Fibroblast of skin of scalp (primary cell): ENCODE measurements at places on chromosomes 13 and 19.

- no peak for DNase-seq
These were observed 708 bp upstream of the ESD start for GRCh38 chr13:46797501-46798237.

DNA sequence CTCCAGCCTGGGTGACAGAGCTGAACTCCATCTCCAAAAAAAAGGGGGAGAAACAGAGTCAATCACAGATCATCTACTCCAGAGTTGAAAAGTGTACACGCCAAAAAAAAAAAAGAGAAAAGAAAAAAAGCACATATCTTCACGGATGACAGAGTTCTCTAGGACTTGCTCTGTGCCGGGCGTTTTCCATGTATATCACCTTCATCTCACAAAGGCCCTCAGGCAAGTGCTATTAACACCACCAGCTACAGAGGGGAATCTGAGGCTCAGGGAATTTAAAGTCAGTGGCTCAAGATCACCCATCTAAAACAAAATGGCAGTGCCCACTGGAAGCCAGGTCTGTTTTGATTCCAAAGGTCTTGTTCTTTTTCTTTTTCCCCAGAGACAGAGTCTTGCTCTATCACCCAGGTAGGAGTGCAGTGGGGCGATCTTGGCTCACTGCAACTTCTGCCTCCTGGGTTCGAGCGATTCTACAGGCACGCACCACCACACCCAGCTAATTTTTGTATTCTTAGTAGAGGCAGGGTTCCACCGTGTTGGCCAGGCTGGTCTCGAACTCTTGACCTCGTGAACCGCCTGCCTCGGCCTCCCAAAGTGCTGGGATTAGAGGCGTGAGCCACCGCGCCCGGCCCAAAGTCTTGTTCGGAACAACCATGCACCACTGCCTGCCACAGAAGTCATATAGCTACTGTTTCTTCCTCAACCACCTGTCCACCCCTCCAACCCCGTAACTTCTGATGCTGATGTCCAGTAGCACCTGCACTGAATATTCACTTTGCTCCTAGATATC lies 42.2 kb downstream of the SAE1 start:
- no peak for DNase-seq

DNA sequence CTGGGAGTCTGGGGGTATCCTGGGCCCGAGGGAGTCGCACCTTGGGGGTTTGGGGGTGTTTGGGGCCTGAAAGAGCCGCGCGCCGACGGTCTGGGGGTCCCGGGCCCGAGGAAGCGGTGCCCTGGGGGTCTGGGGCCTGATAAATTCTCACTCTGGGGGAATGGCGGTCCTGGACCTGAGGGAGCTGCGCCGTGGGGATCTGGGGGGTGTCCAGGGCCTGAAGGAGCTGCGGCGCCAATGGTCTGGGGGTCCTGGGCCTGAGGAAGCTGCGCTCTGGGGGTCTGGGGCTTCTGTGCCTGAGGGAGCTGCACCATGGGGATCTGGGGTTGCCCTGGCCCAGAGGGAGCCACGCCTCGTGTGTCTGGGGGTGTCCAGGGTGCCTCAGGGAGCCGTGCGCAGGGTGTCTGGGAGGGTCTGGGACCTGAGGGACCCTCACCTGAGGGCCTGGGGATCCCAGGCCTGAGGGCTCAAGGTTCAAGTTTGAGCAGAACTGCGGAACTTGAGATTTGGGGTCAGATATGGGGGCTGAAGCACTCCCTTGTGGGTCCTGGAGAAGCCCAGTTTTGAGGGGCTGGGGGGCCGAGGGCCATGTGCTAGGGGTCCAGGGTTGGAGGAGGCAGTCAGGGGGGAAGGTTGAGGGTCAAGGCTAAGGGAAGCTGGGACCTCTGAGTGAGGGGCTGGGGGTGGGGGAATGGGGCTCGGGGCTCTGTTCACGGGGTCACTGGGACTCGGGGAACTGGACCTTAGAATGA lies 1.1 kb downstream of the HDGFL2 start:
- no peak for DNase-seq

- DNase-seq = no peak
These were observed 1115.9 kb upstream of the PCDH9 start for GRCh38 chr13:68345963-68346531.

- DNase-seq = peak; percentile 17
These were observed 37.4 kb downstream of the KLF5 start for GRCh38 chr13:73096173-73096572.

DNA sequence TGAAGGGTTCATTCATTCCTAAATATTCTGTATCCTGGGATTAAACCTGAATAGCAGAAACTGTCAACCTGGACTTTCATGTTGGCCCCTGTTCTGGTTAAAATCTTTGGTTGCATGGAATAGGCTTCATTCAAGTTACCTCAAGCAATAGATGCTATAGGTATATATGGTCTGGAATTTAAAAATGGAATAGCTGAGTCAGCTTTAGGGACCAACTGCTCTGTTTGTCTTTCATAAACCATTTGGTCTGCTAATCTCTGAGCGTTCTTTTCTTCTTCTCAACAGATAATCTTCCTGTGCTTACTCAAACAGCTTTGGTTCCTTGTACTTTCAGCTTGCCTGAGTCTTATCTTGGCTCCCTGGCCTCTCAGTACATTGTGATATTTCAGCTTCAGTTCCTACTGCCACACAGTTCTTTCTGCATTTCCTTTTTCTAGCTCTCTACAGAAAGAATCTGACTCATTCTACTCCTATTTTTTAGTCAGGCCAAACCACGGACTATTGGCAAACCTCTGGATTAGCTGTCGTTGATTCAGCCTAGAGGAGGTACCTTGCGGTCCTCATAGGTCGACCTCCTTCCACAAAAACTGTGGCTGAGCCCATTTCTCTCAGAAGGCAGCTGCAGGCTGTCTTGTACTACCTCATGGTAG lies 35.9 kb upstream of the MAB21L1 start:
- peak; percentile 75 for DNase-seq

- no peak for DNase-seq
These were observed 201.3 kb downstream of the POU4F1 start for GRCh38 chr13:78401873-78402707.

DNA sequence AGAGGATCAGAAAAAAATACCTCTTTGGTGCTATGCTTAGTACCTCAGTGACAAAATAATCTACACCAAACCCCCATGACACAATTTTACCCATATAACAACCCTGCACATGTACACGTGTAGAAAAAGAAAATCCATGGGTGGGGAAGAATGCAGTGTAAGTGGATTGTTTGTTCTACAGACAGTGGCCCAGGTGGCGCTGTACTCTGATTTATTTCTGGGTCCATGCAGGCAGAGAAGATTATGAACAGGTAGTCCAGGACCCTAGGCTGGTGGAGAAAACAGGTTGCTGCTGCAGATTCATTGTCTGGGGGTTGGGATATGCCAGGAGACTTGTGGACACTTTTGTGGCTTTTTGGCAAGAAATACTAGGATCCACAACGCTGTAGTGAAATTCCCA lies 9.1 kb downstream of the ZNF100 start:
- DNase-seq = no peak

DNA sequence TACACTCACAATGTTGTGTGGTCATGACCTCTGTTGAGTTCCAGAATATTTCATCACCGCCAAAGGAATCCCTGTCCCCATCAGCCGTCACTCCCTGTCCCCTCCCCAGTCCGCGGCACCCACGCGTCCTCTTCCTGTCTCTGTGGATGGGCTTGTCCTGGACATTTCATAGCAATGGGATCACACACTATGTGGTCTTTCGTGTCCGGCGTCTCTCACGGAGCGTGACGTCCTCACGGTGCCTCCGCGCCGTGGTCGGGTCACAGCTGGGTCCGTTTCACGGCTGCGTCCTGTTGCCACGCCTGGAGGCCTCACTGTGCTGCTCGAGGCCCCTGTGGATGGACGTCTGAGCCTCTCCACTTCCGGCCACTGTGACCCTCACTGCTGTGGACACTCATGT lies 6.6 kb downstream of the AZU1 start:
- DNase-seq = no peak

GRCh38 chr13:75219479-75220237 lies 262.3 kb downstream of the TBC1D4 start:
- DNase-seq = peak; percentile 77

DNA sequence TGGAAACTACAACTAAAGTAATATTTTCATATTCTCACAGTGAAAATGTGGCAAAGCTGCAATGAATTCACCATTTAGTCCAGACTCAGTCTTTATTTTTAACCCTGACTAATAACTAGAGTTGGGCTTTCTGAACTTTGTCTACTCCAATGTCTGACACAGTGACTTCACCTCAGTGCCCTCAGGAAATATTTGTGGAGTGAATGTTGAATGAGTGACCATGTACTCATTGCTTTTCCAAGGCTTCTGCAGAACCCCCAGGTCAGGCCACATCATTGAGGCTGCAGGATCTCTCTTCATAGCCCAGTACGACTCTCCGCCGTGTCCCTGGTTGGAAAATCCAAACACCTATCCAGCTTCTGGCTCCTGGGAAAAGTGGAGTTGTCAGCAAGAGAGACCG lies 1.8 kb downstream of the ZNF175 start:
- no peak for DNase-seq

GRCh38 chr13:28581451-28581850 lies 77.5 kb upstream of the POMP start:
- DNase-seq = peak; percentile 57

DNA sequence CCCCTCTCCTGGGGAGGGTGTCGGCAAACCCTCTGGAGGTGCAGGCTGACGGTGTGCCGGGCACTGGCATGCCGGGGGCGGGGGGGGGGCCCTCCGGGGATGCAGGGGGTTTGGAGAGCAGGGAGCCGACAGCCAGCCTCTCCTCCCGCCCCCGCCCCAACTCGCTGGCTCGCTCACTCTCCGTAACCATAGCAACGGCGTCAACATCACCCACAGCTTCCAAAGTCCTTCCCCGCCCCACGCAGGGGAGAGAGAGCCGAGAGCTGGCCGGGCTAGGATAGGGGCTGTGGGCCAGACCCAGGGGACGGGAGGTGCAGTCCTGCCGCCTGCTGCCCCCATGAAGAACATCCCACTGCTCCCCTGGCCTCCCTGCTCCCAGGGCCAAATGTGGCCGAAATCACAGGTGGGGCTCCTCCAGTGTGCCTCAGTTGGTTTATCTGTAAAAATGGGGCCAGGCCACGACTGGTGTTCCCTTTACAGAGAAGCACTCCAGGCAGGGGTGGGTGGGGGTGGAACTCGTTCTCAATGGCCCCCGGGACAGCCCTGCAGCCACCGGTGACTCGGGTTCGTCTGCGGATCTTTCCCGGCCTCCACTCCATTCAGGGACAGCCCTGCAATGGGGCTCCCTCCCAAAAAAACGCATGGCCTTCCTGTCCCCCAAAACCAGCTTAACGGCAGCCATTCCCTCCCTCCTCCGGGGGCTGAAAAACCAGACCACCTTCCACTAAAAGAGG lies 3.2 kb downstream of the KLF16 start:
- peak; percentile 75 for DNase-seq

DNA sequence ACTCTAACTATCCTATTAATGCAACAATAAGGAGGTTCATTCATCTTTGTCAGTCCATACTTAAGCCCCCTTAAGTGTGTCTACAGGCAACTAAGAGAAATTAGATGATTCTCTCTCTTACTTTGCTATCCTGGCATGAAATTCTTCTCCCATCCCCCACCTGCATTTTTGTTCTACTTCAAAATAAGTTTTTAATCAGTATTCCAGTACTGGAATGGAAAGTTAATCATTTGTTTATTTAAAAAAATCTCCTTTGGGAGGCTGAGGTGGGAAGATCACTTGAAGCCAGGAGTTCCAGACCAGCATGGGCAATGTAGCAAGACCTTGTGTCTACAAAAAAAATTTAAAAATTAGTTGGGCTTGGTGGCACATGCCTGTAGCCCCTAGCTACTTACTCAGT lies 222.1 kb downstream of the MZT1 start:
- DNase-seq = peak; percentile 0

GRCh38 chr19:1510442-1510806 lies 2.4 kb downstream of the ADAMTSL5 start:
- no peak for DNase-seq

- peak; percentile 30 for DNase-seq
These were observed 903 bp downstream of the LATS2 start for GRCh38 chr13:21060338-21061028.

GRCh38 chr13:49806126-49806536 lies 13.6 kb upstream of the KPNA3 start:
- DNase-seq = no peak

DNA sequence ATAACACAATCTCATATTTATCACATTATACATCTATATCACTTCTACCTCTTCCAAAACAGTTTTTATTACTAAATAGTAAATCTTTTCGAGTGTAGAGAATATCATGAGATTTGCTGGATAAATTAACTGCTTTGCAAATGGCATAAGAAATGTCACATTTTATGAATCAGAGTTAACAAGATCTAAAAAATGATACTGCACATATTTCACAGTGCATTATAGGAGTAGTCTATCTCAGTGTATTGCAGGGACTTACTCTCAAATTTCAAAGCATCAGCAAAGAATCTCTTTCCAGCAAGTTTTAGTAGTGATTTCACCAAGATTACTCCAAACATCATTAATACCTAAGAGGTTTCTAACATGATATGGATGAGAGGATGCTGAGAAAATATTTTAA lies 687.1 kb upstream of the SLITRK1 start:
- peak; percentile 4 for DNase-seq

GRCh38 chr19:19475015-19475765 lies 40.2 kb downstream of the TSSK6 start:
- DNase-seq = no peak

DNA sequence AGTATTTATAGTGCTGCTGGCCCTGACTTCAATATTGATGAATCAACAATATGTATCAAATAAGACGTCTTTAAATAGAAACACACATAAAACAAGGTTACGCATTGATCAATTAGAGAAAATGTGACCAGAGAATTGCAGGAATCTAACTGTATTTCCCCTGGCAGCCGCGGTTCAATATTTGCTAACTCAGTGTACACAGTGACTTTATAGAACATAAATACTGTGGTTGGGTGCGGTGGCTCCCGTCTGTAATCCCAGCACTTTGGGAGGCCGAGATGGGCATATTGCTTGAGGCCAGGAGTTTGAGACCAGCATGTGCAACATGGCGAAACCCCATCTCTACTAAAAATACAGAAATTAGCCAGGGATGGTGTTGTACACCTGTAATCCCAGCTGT lies 22.8 kb upstream of the UPF3A start:
- DNase-seq = no peak

- peak; percentile 46 for DNase-seq
These were observed 599 bp upstream of the ARHGEF7 start for GRCh38 chr13:111114362-111115060.

DNA sequence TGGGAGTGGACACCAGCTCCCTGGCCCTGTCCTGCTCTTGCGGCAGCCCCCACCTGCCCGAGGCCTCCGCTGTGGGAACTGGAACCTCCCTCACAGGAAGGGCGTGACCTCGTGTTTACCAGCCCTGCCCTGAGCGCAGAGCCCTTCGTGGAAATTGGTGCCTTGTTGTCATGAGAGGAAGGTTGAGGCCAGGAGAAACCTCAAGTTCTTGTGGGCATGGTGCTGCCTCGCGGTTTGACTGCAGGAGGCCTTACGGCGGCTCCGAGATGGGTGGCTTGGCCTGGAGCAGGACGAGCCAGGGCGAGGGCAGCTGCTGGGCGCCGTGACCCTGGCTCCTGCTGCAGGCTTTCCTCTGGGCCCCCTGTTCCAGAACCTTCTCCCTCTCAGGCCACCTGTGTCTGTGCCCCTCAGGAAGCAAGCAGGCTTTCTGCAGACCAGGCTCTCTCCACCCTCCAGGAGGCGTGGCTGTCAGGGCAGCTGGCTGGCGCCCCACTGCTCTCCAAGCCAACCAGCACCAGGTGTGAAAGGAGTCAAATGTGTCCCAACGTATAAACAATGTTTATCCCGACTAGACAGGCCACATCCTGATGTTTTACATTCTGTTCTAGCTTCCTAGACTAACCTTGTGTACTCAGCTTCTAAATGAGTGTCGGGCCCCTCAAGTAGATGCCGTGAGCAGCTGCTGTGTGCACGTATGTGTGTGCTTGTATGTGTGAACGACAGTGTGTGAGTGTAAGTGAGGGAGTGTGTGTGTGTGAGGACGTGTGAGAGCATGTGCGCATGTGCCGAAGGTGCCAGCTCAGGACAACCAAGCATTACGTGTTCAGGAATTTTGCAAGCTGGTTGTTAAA lies 10.4 kb upstream of the RASA3 start:
- DNase-seq = no peak
